ENCODE measurements at places on chromosomes 13 and 19. TPM values are rescaled to one million over a fixed set of nuclear protein-coding genes. Genes with fewer than 3 reads are reported as not detected.

Gene MYO1F
- total RNA-seq: 8.4 TPM

Gene OSCAR
- total RNA-seq: 0.54 TPM

Gene ZNF577
- total RNA-seq: 6.5 TPM

Gene UPF1
- total RNA-seq: 34.2 TPM

Gene TEX101
- not detected for total RNA-seq

Gene CYP2B6
- total RNA-seq: 0.27 TPM

Gene SHD
- total RNA-seq: not detected

- DNase-seq: peak; percentile 89
Observed at GRCh38 chr19:3710265-3710812, 2.2 kb downstream of the TJP3 start.

GRCh38 chr19:2724148-2724557 lies 3.0 kb upstream of the DIRAS1 start:
- peak; percentile 21 for DNase-seq

GRCh38 chr13:110001670-110002275 lies 215.4 kb upstream of the IRS2 start:
- DNase-seq: no peak

DNA sequence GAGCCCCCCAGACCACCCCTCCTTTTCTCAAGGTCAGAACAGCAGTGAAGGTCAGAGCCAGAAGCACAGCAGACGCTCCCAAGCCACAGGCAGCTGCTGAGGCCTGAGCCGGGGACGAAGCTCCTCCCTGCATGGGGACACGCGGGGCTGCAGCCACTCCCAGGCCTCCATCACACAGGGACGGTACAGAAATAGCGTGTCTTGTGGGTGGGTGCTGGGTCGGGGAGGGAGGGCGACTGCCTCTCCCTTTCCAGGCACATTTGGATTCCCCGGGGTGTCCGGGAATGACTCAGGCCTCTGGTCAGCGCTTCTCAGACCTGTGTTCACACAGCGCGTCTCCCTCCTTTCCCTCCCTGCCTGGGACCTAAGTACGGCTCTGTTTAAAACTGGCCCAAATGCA lies 33.2 kb downstream of the RASA3 start:
- peak; percentile 85 for DNase-seq

- no peak for DNase-seq
Observed at GRCh38 chr13:98945863-98946605, 31.8 kb downstream of the DOCK9 start.

DNA sequence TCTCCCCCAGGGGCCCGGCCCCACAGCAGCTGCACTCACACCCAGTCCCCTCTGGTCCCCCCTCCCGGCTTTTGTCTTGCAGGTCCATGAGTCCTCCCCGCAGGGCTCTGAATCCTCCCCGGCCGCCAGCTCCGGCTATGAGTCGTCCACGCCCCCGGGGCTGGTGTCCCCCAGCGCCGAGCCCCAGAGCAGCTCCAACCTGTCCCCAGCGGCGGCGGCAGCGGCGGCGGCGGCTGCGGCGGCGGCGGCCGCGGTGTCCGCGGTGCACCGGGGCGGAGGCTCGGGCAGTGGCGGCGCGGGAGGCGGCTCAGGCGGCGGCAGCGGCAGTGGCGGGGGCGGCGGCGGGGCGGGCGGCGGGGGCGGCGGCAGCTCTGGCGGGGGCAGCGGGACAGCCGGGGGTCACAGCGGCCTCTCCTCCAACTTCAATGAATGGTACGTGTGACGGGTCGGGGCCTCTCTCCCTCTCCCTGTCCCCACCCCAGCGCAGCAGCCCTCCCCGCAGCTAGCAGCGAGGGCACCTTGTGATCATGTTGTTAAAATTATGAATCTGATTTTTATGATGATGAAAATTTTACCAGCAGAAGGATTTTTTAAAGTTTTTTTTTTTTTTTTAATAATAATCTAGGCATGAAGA lies 3.8 kb downstream of the ZIC2 start:
- DNase-seq: no peak

DNA sequence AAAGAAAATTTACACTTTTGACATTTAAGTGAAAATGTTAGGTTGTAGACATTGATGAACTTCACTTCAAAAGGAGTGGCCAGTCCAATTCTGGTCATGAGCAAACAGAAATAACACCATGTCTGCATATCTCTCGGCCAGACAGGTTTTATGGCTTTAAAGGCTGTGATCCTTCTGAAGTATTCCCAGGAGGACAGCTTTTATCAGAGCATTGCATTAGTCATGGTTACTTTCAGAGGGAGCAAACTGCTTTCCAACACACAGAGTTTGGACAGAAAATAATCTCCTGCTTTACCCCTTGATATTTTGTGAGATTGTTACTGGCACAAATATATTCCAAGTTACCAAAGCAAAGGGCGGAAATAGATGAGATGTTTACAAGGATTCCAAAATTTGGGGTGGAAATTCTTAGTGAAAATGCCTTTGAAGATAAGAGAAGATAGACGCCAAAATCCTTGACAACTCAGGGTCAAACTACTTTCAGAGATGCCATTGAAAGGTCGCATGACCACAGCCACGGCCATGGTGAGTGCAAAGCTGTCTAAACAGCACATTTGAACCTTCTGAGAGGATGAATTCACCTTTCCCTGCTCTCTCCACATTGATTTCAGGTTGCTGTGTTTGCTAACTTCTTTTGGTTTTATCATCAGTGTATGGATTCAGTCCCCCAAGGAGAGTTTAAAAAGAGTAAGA lies 584.5 kb upstream of the SGCG start:
- DNase-seq: no peak

DNA sequence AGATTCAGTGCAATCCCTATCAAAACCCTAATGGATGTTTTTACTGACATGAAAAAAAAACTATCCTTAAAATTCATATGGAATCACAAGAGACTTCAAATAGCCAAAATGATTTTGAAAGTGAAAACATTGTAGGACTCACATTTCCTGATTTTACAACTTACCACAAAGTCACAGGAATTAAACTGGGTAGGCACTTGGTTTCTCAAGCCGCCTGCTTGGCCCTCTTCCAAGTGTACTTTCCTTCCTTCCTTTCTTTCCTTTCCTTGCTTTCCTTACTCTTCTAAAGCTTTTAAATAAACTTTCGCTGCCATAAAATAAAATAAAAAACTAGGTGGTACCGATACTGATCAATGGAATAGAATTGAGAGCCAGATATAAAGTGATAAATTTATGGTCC lies 21.0 kb upstream of the CD33 start:
- no peak for DNase-seq

DNA sequence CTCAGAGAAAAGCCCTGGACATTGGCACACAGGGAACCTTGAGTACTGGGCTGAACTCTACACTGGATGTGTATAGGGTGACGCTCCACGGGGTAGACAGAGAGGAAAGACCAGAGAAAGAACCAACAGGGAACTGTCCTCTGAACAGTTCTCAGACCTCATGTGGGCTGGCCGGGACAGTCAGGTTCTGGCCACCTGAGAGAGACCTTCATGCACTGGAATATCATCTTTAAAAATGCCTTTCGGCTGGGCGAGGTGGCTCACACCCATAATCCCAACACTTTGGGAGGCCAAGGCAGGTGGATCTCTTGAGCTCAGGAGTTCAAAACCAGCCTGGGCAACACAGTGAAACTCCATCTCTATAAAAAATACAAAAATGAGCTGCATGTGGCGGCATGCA lies 143.8 kb upstream of the GJB6 start:
- DNase-seq: no peak

DNA sequence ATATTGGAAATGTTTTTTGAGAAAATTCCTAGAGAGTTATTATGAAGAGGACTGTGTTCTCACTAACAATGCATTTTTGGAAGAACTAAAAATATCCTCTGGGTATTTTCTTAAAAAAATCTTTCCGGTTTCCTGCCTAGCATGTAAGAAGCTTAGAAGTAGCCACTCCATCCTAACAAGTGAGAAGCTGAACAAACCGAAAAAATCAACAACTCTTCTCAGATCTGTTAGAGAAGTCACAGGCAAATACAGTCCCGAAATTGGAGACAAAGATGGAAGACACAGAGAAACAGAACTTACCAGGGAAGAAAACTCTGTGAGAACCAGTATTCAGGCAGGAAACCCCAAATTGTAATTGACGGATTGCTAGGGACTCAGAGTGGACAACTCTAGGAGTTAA lies 173.0 kb downstream of the KLF12 start:
- DNase-seq: no peak

- DNase-seq: no peak
Observed at GRCh38 chr19:34454091-34454490, 25.9 kb downstream of the UBA2 start.

- peak; percentile 63 for DNase-seq
Observed at GRCh38 chr19:52689843-52690368, 44.9 kb downstream of the ZNF611 start.

DNA sequence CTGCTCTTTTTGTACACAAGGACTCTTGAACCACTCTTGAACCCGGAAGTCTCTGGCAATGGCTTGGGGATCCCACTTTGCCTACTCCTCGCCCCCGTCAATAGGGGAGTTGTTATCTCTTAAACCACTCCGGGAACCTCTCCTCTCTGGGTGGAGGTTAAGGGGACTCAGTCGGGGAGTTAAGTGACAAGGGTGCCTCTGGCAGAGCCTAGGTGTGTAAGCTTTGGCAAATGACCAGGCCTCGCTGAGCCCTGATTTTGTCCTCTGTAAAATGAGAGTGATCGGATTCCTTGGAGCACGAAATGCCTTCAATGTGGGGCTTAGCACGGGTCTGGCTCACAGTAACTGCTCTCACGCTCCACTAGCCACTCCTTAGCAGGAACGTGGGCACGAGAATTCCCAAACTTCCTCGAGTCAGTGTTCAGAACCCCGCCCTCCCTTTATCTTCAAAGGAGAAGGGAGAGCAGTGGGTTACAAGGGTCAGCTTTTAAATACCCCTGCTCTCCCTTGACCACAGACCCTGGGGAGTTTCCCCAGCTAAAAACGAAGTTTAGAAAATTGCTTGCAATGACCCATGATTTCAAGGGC lies 193.3 kb downstream of the KATNAL1 start:
- no peak for DNase-seq

DNA sequence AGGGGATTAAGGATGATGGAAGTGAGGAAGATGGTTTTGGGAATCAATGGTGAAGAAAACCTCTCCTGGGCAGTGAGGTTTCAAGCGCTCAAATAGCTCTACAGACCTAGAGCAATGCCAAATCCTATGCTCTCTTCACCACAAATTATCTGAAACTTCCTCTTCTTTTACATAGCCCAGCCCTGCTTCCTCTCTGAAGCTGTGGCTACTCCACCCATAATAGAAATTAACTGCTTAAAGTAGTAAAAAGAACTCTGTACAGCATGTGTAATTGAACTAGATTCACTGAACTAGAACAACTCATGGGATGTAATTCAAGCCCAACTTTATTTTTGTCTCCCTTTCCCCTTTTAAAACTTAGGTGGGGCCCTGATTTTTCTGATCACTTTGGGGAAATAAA lies 20.4 kb upstream of the IFT88 start:
- no peak for DNase-seq

DNA sequence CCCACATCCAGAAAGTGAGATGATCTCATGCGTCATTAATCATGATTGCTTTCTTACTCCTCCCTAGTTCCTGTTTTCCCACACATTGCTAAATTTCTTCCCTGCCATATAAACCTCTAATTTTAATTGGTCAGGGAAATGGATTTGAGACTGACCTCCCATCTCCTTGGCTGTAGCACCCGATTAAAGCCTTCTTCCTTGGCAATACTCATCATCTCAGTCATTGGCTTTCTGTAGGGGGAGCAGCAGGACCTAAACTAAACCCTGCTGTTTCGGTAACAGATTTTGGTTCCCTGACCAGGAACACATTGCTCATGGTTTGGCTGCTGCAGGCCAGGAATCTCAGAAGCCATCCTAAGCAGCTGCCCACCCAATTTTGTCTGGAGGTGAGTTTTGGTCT lies 61.7 kb downstream of the SPRYD7 start:
- no peak for DNase-seq

- no peak for DNase-seq
Observed at GRCh38 chr13:97621631-97622030, 187.7 kb downstream of the RAP2A start.

- DNase-seq: no peak
Observed at GRCh38 chr19:16161840-16162239, 11.5 kb downstream of the CIB3 start.

DNA sequence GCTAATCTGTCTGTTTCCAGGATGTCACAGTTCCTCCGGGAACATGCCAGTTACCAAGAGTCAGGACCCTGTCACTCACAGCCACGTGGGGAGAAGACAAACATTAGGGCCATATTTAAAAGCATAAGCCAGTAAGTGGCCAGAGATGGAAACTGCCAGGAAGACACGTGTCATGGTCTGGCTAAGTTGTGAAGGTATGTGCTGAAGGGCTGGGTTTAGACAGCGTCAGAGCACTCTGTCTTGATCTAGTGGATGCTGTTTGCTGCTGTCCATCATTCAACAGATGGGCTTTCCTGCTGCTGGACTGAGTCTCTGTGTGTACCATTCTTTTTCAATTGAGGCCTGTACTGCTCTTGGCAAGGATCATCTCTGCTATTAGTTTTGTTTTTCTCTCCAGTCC lies 128.6 kb downstream of the HS6ST3 start:
- DNase-seq: no peak

- DNase-seq: no peak
Observed at GRCh38 chr13:73877399-73877798, 256.8 kb downstream of the KLF12 start.

- no peak for DNase-seq
Observed at GRCh38 chr19:22893855-22894270, 61.8 kb downstream of the ZNF723 start.

GRCh38 chr19:31586282-31586681 lies 237.0 kb upstream of the TSHZ3 start:
- no peak for DNase-seq

DNA sequence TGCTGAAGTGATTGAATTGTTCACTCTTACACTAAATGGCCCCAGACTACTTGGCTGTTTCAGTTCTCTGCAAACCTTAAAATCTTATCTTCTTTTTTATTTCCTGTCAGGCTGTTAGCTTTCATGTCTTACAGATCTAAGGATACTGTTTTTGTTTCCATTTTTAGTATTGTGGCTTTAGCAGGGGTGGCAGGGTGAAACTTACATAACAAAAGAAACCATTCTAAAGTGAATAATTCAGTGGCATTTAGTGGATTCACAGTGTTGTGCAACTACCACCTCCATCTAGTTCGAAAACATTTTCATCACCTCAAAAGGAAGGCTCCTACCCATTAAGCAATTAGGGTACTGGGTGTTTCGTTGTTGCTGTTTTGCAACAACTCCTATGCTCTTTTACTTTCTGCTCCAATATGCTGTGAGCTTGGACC lies 19.8 kb downstream of the TMEM272 start:
- DNase-seq: no peak
